ENCODE measurements at places on chromosomes 12 and 14. TPM values are rescaled to one million over a fixed set of nuclear protein-coding genes. Genes with fewer than 3 reads are reported as not detected.

The TMEM119 gene
- polyA plus RNA-seq, result 4.1 TPM

GRCh38 chr14:103708750-103709187, 6.5 kb downstream of the XRCC3 start:
- no peak for DNase-seq

- DNase-seq, result no peak
Observed at GRCh38 chr12:106311139-106311538, 8.6 kb downstream of the TCP11L2 start.

The ALX1 gene
- polyA plus RNA-seq, result 0.90 TPM

DNA sequence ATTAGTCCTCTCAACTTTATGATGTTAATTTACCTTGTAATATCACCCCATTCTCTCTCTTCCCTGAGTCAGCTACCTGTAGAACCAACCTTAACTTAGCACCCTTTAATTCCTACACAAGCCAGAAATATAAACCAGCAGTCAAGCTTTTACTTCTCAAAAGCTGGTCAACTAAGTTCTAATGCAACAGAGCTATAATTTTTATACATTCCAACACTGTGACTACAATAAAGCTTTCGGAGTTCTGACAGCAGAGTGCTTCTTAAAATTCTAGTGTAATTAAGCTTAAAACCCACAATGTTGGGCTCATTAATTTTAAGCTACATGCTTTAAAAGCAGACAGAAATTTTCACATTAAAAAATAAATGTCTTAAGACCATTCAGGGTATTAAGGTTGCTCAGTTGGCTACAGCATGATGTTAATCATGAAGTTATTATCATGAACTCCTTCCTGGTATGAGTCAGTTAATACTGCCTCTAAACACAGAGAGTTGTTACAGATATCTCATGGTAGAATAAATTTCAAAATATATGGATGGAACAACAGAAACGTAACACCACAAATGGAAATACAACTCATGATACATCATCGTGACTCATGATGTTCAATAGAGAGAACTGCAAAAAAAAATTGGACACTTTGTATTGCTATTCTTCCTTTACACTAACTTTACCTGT, 126.7 kb downstream of the EPS8 start:
- DNase-seq, result no peak

GRCh38 chr14:67045440-67045839, 143.8 kb upstream of the GARIN2 start:
- DNase-seq, result no peak

DNA sequence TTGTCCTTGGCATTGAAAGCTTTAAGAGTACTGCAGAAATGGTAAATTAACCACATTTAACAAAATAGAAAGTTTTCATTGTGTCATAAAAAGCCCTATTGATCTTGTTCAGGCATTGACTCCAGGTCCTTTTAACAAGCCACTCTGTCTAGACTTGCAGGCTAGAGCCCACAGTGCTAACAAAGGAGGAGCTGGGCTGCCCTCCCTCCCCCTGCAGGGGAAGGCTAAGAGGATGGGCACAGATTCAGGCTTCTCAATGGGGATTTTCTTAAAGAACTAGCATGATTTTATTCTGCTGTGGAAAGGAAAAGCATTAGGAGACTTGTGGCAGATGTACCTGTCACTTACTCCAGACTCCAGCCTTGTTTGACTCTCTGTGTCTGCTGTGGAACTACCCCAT, 463.6 kb downstream of the NRXN3 start:
- no peak for DNase-seq

The CLEC4C gene
- polyA plus RNA-seq, result not detected

GRCh38 chr14:101444116-101444515, 117.2 kb upstream of the DIO3 start:
- no peak for DNase-seq

DNA sequence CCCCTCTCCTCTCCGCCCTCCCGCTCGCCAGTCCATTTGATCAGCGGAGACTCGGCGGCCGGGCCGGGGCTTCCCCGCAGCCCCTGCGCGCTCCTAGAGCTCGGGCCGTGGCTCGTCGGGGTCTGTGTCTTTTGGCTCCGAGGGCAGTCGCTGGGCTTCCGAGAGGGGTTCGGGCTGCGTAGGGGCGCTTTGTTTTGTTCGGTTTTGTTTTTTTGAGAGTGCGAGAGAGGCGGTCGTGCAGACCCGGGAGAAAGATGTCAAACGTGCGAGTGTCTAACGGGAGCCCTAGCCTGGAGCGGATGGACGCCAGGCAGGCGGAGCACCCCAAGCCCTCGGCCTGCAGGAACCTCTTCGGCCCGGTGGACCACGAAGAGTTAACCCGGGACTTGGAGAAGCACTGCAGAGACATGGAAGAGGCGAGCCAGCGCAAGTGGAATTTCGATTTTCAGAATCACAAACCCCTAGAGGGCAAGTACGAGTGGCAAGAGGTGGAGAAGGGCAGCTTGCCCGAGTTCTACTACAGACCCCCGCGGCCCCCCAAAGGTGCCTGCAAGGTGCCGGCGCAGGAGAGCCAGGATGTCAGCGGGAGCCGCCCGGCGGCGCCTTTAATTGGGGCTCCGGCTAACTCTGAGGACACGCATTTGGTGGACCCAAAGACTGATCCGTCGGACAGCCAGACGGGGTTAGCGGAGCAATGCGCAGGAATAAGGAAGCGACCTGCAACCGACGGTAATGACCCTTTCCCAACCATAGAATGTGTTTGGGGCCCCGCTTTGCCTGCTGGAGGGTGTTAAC, 615 bp downstream of the CDKN1B start:
- peak; percentile 60 for DNase-seq

The TAS2R19 gene
- polyA plus RNA-seq, result not detected

The ENO2 gene
- 10.3 TPM for polyA plus RNA-seq

- peak; percentile 95 for DNase-seq
Observed at GRCh38 chr12:57461276-57461916, 1.8 kb downstream of the GLI1 start.

The HOXC6 gene
- polyA plus RNA-seq, result 11.4 TPM

DNA sequence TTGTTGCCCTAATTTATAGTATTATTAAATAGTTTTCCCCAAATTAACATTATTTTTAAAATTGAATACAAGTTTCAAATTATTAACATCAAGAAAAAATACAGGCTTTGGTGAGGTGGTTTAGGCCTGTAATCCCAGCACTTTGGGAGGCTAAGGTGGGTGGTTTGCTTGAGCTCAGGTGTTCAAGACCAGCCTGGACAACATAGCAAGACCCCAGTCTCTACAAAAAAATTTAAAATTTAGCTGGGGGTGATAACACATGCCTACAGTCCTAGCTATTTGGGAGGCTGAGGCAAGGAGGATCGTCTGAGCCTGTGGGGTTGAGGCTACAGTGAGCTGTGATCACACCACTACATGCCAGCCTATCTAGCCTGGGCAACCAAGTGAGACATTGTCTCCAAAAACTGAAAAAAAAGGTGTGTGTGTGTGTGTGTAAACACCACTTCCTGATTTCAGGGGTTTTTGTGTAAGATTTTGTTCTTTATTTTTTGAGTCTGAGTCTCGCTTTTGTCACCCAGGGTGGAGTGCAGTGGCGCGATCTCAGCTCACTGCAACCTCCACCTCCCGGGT, 3.9 kb upstream of the DNAL1 start:
- no peak for DNase-seq

DNA sequence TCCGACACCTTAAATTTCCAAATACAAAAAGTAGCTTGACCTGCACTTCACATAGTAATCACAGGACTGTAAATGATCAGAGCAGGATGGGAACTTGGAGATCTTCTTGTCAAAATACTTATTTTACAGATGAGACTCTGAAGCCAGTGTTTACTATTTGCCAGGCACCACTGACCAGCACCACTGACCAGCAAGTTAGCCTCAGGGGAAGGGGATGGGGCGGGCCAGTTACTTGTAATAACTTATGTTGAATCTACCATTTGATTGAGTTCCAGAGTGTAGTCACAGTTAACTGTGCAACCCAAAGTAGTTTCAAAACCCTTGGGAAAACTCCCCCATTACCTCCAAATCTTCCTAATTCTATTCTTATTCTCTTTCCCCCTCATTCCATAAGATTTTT, 278.4 kb downstream of the PCNX1 start:
- no peak for DNase-seq

- no peak for DNase-seq
Observed at GRCh38 chr12:88931598-88931997, 351.3 kb upstream of the KITLG start.

The SLCO1B1 gene
- polyA plus RNA-seq, result not detected

GRCh38 chr14:23154964-23155587, 28.4 kb downstream of the SLC7A8 start:
- peak; percentile 60 for DNase-seq

GRCh38 chr12:65308601-65309071, 30.2 kb downstream of the MSRB3 start:
- DNase-seq, result no peak

- no peak for DNase-seq
Observed at GRCh38 chr14:59998564-59998963, 78.6 kb downstream of the LRRC9 start.

DNA sequence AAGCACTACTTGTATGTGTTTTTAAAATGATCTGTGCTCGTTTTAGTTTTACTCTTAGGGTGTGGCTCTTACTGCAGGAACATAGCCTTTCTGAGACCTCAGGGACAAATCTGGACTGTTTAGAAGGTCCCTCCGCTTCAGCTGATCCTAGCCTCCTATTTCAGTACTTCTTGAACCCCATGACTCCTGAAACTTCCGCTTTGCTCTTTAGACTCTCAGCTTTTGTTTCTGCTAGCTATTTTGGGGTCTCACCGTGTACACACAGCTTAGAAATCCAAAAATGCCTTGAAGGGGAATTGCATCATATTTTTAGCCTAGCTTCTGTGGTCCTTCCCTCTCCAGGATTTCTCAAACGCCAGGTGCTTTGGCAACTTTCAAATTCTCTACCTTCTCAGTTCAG, 8.3 kb downstream of the OR11G2 start:
- no peak for DNase-seq

- no peak for DNase-seq
Observed at GRCh38 chr12:13505224-13505623, 308.7 kb downstream of the EMP1 start.

DNA sequence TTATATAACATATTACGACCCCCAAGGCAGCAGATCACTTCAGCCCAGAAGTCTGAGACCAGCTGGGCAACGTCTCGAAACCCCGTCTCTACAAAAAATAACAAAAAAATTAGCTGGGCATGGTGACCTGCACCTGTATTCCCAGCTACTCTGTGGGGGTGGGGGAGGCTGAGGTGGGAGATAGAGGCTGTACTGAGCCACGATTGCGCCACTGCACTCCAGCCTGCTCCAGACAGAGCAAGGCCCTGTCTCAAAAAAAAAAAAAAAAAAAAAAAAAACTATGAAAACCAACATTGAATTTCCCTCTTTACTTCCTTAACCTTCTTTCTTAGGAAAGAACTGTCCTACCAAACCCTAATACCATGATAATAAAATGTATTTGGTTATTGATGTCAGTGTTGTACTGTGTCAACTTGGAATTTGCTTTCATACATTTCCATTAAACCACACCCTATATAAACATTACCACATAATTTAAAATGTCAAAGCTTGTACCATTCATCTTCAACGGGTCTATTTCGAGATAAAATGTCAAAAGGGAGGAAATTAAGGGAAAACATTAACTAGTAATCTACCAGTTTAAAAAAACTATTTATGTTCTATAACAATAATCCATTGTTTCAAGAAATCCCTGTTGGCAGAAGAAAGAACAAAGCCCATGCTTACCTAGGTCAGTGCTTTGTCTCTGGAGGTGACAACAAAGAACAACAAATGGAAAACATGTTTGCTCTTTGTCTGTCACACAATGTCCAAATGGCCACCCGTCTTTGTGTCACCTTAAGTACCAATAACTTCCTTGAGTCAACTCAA, 17.4 kb downstream of the GALNT4 start:
- DNase-seq, result no peak

DNA sequence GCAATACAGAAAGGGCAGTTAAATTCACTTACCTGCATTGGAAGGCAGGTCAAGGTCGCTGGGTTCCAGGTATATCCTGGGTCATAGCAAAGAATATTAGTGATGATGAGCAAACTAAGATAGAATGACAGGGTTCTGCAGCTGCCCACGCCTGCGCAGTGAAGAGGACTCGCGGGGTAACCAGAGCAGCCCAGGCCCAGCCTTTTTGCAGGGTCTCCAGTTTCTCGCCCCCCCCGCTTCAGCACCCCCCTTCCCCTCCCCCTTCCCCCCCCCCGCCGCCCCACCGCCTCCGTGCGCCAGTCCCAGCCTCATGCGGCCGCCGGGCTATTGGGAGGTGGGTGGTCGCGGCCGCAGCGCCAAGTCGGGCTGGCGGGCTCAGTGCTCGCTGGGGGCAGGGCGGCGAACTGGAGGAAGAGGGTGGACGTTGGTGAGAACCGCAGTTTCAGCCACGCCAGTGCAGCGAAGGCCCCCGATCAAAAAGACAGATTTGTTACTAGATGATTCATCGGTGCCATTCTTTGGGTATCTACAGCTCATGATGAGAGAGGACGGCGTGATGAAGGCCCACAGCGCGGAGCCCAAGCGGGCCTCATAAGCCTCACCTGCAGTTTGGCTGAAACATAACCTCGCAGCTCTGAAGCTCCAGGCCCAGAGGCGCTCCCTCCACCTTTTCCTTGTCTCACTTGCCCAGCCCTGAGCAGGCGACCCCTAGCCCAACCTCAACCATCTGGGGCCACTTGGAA, 20.2 kb downstream of the SLC2A3 start:
- peak; percentile 41 for DNase-seq

GRCh38 chr12:67876305-67876915, 112.8 kb upstream of the IFNG-AS1 start:
- DNase-seq, result no peak

GRCh38 chr12:12592930-12593329, 18.7 kb upstream of the CREBL2 start:
- DNase-seq, result no peak

DNA sequence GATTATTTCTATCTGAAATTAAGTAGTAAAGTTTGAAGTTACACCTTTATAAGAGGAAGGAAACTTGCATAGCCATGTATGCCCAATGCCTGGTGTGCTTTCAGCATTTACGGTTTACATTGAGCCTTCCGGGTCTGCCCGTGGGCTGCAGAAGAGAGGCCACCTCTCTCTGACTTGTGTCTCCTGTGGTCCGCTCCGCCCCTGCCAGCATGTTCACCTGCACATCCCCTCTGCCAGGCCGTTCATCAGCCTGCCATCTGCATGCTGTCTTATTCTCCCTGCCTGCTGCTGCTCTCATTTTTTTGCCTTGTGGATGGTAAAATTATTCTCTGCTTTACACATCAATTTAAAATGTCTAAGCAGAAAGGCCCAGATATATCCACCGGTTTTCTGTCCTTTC, 41.5 kb upstream of the DYNC1H1 start:
- DNase-seq, result no peak

- no peak for DNase-seq
Observed at GRCh38 chr14:94386085-94387031, 2.0 kb downstream of the SERPINA1 start.

GRCh38 chr12:6962285-6963015, 8.0 kb downstream of the PHB2 start:
- DNase-seq, result no peak

DNA sequence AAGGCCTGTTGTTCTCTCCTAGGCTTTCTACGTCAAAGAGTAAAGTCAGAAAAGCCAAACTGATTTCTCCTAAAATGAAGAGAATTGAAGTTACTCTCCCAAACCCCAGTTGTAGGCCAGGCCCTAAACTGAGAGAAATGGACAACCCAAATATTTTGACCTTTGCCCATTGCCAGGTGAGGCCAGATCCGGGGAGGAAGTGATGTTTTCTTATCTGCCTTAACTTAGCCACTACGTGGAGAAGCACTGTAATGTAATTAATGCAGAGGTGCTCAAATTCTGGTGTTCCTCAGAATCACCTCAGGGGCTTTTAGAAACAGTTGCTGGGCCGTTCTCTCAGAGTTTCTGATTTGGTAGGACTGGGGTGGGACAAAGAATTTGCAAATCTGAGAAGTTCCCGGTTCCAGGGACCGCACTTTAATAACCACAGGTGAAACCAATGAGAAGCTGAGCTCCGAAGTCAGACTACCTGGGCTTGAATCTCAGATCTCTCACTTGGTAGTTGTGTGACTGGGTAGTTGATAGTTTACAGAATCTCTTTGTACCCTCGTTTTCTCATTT, 73.2 kb downstream of the ETV6 start:
- DNase-seq, result no peak
